ENCODE measurements at places on chromosomes 3 and 15.

- DNase-seq, result no peak
Measured at GRCh38 chr3:17639257-17639656, 103.2 kb downstream of the TBC1D5 start.

DNA sequence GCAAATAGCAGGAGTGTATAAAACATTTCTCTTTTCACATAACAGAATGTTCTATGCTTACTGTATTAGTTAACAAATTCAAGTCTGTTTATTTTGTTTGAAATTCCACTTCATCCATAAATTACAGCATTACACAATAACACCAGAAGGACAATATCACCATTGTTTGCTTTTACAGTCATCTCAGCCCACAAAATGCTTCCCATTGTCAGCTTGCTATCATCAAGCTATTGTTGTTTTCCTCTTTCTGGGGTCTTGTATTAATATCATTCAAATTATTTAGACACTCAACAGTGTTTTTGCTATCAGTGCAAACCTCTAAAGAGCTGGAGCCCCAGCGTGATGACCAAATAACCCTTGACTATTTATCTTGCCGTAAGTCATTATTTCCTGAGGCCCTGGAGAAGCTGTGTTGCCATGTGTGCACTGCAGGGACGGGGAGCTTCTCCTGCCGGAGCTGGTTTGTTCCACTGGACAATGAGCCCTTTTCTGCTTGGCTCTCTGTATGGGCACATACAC lies 1.1 kb downstream of the SAMMSON start:
- DNase-seq, result no peak

GRCh38 chr15:93986400-93986984 lies 244.9 kb upstream of the MCTP2 start:
- no peak for DNase-seq

GRCh38 chr3:27219127-27219845 lies 149.9 kb downstream of the NEK10 start:
- no peak for DNase-seq

GRCh38 chr3:120498556-120499346 lies 48.0 kb upstream of the FSTL1 start:
- DNase-seq, result no peak

DNA sequence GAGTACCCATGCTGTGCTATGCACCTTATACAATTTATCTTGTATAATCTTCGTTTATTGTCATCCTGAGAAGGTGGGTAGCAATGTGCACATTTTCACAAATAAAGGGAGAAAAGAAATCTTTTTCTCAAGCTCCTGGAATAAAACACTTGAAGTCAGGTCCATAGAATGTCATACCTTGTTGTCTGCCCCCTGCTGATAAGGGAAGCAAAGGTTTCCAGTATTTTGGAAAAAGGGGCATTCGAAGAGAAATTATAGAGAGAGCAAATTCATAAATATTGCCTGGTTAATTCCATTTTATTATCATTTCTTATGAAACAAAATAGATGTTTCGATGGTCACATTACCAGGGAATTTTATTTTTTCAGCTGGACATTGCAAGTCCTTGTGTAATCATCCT lies 277.8 kb downstream of the RAP2B start:
- DNase-seq, result no peak

- no peak for DNase-seq
Measured at GRCh38 chr15:59437142-59437816, 707 bp upstream of the FAM81A start.

GRCh38 chr15:85543741-85544155 lies 163.3 kb downstream of the AKAP13 start:
- DNase-seq, result no peak

DNA sequence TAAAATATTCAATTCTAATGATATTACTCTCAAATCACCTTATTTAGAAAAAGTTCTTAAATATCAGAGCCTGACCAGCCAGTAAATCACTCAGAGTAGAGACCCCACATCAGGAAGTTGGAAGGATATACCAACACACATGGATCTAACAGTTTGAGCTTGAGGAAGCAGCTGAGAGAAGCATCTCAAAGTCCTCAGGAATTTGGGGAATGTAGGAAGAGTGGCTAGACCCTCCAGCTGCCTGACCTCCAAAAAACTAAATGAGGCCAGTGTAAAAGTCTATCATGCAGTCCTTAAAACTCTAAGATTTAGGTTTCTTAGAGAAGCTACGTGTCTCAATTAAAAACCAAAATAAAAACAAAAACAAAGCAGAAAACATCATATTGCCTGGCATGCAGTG lies 55.4 kb downstream of the SETD2 start:
- no peak for DNase-seq

DNA sequence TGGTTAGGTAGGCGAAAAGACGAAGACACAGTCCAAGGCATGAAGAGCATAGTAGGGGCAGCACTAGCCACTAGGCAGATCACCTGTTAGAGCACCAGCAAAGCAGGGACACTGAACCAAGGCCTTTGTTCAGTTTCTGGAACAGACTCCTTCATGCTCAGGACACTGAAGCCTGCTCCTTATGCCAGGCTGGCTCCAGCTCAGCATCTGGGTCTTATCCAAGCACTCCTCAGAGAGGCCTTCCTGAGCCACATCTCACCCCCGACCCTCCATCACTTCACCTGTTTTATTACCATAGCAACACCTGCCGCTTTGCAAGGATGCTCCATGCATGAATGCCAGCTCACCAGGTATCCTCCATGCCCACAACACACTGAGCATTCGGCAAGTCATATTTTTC lies 206.3 kb upstream of the CHRNA7 start:
- DNase-seq, result no peak

DNA sequence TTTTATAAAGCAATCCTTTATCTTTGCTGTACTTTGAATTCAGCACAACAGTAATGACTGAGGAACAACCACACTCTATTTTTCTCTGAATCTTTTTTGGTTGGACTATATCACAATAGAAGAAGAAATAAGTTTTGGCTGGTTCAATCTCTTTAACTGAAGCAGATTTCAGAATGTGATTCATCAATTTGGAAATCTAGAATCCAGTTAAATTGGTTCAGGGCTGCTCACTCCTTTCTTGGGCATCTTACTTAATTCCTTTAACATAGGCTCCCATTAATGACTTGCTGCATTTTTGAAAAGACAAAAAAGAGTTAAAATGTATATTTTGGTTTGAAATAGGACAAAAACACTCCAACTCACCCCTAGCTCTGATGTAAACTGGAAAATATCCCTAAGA lies 688.3 kb upstream of the NECTIN3 start:
- no peak for DNase-seq

GRCh38 chr15:93720607-93721006 lies 510.8 kb upstream of the MCTP2 start:
- no peak for DNase-seq

- no peak for DNase-seq
Measured at GRCh38 chr15:66569461-66570137, 3.8 kb upstream of the LCTL start.

DNA sequence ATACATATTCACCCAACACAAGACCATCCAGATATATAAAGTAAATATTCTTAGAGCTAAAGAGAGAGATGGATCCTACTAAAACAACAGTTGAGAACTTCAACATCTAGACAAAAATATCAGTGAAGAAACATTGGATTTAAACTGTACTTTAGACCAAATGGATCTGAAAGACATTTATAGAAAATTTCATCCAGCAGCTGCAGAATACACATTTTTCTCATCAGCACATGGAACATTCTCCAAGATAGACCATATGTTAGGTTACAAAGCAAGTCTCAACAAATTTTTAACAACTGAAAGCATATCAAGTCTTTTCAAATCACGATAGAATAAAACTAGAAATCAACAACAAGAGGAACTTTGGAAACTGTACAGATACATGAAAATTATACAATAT lies 369.0 kb upstream of the CCDC54 start:
- DNase-seq, result no peak

DNA sequence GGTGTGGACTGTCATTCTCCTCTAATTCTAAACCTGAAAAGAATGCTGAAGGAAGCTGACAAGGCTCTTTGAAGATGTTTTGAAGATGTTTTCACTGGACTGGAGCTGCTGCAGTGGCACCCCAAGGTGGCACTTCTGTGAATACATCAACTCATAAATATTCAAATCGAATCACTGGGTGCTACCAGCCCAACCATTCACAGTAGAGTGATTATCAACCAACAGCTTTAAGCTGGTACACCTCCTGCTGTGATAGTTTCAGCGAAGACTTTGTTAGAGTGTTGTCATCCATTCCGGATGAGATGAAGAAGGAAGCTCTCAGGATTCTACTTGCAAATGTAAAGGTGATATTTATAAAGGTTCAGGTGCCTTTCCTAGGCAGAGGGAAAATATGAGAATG lies 106.6 kb downstream of the LSAMP start:
- DNase-seq, result no peak

- DNase-seq, result no peak
Measured at GRCh38 chr3:20739814-20740213, 553.8 kb upstream of the SGO1 start.

DNA sequence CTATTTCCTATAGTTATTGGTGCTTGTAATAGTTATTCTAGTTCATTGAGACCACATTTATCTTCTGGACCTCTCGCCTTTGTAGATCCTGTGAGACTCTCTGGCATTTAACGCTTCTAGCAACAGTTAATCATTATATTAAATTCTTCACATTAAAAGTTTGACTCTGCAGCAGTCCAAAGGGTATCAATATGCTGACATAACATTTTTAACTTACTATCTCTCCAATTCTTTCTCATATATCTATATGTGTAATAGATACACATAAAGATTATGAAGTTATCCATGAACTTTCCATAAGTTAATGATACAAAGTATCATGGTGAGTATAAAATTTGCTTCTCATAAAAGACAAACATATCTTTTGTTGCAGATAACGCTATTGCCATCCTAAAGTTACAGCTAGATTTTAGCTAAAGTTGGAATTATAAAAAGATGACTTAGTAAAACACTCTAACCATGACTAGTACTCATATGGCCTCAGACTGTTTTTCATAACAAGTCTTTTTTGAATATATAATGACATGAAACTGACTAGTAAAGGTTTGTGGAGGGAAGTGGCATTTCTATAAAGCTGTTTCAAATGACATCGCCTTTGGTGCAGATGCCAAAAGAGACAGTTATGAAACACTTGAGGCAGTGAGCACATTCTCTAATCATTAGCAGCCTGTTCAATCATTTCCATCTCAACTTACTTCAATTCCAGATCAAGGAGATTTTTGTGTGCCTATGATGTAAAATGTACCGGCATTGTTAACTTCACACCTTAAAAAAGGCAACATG lies 379.3 kb upstream of the CBLB start:
- no peak for DNase-seq

DNA sequence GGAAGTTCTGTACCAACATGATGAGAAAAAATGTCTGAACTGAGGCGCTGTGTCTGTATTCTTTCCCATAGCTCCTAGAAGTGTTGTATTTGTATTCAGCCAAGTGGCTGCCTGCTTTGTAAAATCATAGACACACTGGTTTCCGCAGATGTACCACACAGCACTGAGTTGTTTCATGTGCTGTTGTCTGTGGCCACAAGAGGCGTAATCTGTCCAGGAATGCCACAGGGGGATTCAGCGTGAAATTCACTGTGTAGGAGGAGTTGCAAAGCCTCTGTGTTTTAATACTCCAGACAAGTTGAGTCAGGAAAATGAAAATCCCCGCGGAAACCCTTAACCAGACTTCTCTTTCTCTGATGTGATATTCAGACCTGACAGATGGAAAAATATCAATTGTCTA lies 462.2 kb downstream of the NSUN3 start:
- no peak for DNase-seq

DNA sequence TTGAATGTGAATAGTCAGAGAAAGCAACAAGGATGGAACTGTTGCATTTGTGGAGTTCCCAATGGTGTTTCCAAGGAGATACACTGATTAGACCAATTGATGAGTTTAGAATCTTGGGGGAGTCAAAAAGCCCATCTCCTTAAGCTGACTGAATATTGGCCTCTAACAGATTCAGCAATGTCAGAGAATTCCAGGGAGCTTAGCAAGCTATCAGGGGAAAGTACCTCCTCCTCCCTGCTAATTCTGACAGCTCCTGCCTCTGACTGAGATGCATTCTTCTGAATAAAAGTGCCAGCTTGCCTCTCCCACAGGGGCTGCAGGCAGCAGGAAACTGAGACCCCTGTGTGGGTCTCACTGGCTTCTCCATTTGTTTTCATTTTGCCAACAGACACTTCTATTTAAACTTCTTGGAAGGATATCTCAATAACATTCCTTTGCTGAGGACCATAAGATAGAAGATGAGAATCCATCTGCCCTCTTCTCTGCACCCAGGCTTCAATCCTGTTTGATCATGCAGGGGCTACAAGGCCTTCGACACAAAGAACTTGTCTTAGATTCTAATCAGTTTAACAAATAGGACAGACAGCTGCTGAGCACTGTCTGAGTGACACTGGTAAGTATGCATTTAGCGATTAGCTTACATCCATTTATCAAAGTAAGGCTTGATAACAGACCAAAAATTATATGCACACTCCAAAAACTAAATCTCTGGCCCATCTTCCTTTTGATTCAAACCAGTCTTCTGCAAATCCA lies 1080.8 kb downstream of the TUSC7 start:
- DNase-seq, result no peak

- no peak for DNase-seq
Measured at GRCh38 chr3:122081543-122082247, 26.5 kb downstream of the CD86 start.

DNA sequence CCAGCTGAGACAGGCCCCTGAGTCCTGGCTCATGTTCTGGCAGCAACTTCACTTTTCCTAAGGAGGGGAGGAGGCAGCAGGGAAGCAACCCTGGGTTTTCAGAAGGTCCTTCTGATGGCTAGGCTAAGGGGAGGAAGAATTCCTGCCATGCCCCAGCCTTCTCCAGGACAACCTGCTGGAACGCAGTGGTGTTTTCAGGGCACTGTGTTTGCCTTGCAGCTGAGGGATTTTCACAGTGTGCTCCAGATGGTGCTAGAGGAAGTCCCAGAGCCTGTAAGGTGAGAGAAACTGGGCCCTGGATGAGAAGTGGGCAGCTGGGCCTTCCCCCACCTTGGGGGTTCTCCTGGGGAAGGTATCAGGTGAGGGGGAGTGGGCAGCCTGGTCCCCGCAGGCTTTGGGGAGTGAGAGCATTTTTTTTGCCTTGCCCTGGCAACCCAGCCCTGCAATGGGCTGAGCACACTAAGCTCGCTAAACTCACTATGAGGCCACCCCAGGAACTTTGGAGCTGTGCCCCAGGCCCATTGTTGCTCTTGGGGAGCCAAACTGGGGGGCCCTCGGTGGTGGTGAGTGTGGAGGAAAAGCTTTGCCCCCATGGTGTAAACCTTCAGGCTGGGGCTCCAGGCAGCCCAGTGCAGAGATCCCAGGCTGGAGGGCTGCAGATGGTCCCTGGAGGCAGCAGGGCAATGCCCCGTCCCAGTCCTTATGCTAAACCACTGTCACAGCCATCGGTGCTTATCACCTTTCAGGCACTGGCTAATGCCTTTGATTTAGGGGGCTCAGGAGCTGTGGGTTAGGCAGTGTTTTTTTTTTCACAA lies 41.1 kb downstream of the ACAA1 start:
- no peak for DNase-seq

DNA sequence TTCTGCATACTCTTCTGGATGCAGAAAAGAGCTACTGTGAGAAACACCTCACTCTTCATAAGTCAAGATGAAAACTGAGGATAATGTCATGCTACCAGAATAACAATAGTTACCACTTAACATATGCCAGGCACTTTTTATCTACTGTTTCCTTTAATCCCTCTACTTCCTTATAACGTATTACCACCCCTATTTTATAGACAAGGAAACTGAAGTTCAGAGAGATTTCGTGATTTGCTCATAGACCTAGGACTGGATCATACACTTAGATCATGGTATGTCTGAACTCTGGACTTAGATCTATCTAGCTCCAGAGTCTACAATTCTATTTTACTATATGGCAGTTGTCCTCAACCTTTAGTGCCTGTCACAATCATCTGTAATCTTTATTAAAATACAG lies 155.7 kb upstream of the TSPAN3 start:
- DNase-seq, result no peak

GRCh38 chr3:98930413-98930812 lies 28.9 kb upstream of the DCBLD2 start:
- DNase-seq, result no peak
